ENCODE measurements at places on chromosomes 7 and 10. TPM values are rescaled to one million over a fixed set of nuclear protein-coding genes. Genes with fewer than 3 reads are reported as not detected.

GRCh38 chr7:158257001-158257400, 330.6 kb downstream of the PTPRN2 start:
- no peak for DNase-seq

- DNase-seq, result no peak
Observed at GRCh38 chr7:115145512-115145911, 223.6 kb downstream of the MDFIC start.

Gene NKX1-2
- not detected for total RNA-seq

GRCh38 chr10:102497545-102497944, 5.0 kb downstream of the ACTR1A start:
- DNase-seq, result no peak

GRCh38 chr10:102633287-102633686, 11.0 kb upstream of the TRIM8 start:
- DNase-seq, result peak; percentile 79

GRCh38 chr10:123018531-123018930, 9.7 kb downstream of the ACADSB start:
- no peak for DNase-seq

Data from kidney (tissue), 22 donors.